ENCODE measurements at places on chromosomes 1 and 21.

- DNase-seq: no peak
Observed at GRCh38 chr1:201214886-201215285, 24.3 kb downstream of the IGFN1 start.

GRCh38 chr1:89978755-89979154 is 16.2 kb upstream of the ZNF326 start:
- DNase-seq: no peak

GRCh38 chr1:185033686-185034085 is 11.7 kb upstream of the RNF2 start:
- no peak for DNase-seq

- DNase-seq: no peak
Observed at GRCh38 chr1:222552882-222553281, 5.0 kb upstream of the HHIPL2 start.

DNA sequence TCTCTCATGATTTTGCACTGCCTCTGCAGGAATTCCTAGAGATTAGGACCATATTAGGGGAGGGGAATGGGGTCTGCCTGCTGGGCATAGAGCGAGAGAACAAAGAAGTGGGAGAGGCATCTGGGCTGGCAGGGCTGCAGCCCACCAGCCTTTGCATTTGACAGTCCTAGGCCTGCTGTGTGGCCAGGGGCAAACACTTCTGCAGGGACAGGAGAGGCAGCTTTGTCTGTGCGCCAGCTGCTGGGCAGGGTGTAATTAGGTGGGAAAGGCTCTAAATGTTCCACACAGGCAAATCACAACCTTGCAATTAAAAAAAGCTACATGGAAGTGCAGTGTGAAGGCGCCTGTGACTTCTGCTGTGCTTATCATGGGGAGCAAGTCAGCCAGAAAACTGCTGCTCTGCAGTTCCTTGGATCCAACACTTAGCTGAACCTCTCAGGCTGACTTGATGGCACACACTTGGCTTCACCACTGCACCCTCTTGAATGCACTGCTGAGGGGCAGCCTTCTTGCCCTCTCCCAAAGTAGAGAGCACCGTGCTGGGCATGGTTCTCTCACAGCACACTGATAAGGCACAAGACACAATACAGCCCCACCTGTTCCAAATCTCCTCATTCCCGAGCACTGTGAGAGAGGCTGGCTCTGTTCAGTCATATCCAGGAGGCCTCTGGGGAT is 73.6 kb upstream of the TLR5 start:
- no peak for DNase-seq

- DNase-seq: no peak
Observed at GRCh38 chr1:86942042-86942441, 27.6 kb downstream of the HS2ST1 start.

- DNase-seq: no peak
Observed at GRCh38 chr1:63937461-63938022, 163.7 kb downstream of the ROR1 start.

- DNase-seq: no peak
Observed at GRCh38 chr1:168452329-168452728, 91.5 kb downstream of the XCL2 start.

DNA sequence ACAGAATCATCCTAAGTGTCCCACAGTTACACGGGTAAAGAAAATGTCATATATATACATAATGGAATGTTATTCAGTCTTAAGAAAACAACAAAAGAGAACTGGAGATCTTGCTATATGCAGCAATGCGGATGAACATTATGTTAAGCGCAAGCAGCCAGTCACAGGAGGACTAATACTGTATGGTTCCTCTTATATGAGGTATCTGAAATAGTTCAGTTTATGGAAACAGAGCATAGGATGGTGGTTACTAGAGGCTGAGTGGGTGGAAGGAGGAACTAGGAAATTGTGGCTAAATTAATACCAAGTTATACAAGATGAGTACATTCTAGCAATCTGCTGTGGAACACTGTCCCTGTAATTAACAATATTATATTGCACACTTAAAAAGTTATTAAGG is 834.3 kb downstream of the KCNT2 start:
- no peak for DNase-seq

DNA sequence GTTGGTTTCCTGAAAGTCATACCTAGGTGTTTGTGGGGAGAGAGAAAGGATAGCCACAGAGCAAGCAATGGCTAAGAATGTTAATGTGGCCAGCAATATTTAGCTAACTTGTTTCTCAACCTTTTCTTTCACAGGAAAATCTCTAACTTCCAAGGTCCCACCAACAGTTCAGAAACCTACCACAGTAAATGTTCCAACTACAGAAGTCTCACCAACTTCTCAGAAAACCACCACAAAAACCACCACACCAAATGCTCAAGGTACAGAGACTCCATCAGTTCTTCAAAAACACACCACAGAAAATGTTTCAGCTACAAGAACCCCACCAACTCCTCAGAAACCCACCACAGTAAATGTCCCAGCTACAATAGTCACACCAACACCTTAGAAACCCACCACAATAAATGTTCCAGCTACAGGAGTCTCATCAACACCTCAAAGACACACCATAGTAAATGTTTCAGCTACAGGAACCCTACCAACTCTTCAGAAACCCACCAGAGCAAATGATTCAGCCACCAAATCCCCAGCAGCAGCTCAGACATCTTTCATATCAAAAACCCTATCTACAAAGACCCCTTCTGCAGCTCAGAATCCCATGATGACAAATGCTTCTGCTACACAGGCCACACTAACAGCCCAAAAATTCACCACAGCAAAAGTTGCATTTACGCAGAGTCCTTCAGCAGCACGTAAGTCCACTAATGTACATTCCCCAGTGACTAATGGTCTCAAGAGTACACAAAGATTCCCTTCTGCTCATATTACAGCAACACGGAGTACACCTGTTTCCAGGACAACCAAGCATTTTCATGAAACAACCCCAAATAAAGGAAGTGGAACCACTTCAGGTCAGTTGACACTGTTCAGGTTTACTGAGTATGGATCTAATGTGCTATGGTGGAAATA is 15.3 kb downstream of the CD55 start:
- DNase-seq: no peak

- no peak for DNase-seq
Observed at GRCh38 chr1:149927056-149927562, 494 bp downstream of the SF3B4 start.

GRCh38 chr1:245856944-245857531 is 650.0 kb downstream of the SMYD3 start:
- no peak for DNase-seq

DNA sequence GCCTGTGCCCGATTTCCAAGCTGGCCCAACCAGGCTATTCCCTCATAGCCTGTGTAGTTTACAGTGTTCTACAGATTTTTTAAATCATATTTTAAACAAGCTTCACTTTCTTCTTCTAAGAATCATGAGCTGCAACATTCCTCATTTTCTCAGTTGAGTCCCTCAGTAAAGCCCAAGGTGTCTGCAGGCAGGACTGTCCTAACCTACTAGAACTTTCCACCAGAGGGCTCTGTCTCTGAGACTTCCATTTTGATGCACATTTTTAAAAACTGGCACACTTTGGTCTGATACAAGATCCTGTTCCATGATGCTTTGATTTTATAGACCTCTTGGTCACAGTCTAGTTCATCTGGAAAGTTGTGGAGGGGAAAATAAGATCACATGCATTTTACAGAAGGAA is 21.6 kb upstream of the SLAMF6 start:
- DNase-seq: no peak

DNA sequence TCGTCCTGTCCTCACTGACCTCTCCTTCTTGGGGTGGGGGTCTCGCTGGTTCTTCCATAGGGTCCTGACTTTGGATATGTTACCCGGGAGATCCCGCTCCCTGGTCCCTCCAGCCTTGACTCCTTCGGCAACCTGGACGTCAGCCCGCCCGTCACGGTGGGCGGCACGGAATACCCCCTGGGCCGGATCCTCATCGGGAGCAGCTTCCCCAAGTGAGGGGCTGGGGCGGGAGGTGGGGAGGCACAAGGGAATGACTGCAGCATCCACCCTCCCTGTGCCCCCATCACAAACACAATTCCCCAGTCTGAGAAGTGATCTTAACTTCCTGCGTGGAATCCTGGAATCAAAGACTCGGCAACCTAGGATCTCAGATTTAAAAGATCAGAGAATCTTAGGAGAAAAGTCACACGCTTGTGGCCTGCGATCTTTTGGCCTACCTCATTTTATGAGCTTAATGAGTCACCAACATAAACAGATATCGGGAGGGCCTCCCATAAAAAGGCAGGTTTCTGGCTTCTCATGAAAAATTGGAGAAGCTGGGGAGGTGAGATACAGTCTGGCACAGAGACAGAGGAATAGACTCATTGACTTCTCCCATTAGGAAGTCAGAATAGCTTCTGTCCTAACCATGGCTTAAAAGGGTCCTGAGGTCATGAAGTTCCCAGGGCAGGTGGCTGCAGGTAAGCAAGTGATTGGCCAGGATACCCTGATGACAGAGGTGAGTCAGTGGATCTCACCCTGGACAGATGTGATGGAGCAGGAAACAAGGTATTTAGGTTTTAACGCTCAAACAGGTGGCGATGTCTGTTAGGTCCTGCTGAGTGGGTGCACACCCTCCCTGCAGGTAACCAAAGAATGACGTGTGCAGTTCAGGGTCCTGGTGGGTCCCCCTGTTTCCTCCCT is 15.9 kb upstream of the PADI3 start:
- DNase-seq: no peak

DNA sequence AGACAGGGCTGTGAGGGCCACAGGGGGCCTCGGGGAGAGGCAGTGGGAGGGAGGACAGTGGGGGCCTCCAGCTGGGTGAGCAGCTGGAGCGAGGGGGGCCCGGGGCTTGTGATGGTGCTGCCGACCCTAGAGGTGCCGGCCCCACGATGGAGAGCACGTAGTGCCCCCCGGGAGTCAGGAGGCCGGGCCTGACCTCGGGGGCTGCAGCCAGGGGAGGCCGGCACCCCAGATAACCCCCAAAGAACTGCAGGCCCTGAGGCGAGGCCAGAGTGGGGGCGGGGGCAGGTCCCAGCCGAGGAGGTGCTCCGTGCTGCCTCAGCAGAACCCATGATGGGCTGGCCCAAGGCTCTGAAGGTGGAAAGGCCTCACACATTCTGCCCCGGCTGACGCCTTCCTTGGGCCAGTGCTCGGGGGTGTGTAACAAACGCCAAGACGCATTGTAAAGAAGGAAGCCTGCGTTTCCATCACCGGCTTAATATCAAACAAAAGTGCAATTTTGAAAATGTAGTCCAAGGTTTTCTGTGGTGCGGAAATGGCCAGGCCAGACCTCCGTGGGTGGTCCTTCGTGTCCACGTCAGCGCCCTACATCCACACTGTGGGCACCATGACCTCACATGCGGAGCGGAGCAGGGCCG is 55.2 kb downstream of the COL6A1 start:
- no peak for DNase-seq

DNA sequence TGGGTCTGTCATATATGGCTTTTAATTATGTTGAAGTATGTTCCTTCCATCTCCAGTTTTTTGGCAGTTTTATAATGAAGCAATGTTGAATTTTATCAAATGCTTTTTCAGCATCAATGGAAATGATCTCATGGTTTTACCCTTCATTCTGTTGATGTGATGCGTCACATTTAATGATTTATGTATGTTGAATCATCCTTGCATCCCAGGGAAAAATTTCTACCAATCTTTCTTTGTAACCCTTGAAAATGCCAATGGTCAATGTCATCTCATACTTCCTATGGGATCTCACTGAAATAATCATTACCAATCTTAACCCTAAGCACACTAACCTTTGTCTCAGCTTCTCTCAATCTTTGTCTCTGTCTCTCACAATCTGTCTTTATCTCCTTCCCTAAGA is 1004.0 kb downstream of the KCNT2 start:
- DNase-seq: no peak

- DNase-seq: no peak
Observed at GRCh38 chr1:15218287-15219279, 28.4 kb upstream of the FHAD1 start.

GRCh38 chr1:23931491-23931880 is 18.3 kb upstream of the CNR2 start:
- DNase-seq: no peak

DNA sequence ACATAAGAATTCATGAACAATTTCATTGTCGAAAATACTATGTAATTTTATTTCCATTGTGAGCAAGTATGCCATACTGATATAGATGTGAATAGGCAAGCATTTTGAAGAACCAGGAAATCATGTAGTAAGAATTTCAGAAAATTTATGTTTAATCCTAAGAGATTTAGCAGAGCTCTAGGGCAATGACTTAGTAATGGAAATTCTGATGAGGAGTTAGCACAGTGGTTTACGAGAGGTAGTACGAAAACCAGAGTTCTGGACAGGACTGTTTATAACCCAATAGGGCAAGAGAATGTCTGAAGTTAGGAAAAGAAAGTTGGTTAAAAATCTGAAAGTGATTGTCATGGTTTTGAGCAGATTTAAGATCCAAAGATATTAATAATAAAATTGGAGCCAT is 439.6 kb upstream of the DEPDC1 start:
- no peak for DNase-seq

GRCh38 chr1:181949500-181949899 is 112.0 kb downstream of the ZNF648 start:
- no peak for DNase-seq

DNA sequence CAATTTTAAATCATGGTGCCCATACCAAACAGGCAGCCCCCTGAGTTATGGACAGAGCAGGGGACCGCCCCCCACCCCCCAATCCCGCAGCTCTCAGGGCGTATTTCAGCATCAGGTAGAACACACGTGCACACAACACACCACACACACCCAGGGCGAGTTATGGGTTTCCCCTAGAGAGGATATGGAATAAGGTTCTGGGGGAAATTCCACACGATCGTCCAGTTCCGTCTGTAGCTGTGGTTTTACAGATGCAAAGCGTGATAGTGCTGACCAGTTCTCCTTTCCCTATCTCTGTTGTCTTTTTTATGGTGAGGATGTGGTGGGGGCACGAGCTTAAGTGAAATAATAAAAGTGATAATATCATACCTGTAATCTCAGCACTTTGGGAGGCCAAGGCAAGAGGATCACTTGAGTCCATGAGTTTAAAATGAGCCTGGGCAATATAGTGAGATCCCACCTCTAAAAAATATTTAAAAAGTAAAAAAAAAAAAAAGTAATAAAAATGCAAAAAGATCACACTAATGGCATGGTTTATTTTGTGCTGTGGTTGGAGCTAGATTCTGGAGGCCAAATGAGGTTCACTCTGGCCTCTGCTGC is 25.1 kb downstream of the C2CD2 start:
- no peak for DNase-seq

- no peak for DNase-seq
Observed at GRCh38 chr1:244678697-244679096, 25.8 kb downstream of the DESI2 start.

DNA sequence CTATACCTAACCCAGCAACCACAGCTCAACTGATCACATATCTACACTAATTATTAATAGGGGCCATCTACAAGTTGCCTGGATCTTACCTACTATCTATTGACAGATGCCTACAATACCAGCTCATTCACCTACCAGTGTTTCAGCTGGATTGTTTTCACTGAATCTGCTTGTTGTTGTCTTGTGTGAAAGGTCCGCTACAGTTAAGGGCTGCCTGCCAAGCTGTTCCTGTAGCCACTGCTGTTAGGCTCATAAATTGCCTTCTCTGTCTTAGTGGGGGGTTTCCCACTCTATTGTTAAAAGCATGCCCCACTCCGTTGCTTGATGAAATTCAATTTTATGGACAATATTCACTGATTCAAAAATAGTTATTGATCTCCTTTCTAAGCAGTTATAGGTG is 199.7 kb upstream of the TMPRSS15 start:
- DNase-seq: no peak

- DNase-seq: no peak
Observed at GRCh38 chr1:162944974-162945674, 84.1 kb upstream of the CCDC190 start.

Measured in GM12891 (cell line).